ENCODE measurements at places on chromosomes 12 and 14. TPM values are rescaled to one million over a fixed set of nuclear protein-coding genes. Genes with fewer than 3 reads are reported as not detected.

DNA sequence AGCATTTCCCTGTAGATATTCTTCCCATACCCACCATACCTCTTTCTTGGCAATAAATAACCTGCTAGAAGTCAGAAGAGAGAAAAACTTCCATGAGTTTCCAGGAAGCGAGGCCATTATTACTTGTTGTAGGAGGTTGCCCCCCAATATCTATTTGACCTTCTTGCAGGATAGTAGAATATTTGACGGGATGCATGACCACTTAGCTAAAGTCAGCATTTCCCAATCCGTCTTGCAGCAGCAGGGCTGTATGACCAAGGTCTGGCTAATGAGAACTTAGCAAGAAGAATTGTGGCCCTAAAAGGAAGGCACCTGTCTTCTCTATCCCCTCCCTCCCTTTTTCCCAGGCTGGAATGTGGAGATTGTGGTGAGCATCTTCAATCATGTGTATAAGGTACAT is 51.5 kb downstream of the NINJ2 start:
- DNase-seq: no peak

- no peak for DNase-seq
Measured at GRCh38 chr14:76987956-76988520, 40.5 kb downstream of the IRF2BPL start.

DNA sequence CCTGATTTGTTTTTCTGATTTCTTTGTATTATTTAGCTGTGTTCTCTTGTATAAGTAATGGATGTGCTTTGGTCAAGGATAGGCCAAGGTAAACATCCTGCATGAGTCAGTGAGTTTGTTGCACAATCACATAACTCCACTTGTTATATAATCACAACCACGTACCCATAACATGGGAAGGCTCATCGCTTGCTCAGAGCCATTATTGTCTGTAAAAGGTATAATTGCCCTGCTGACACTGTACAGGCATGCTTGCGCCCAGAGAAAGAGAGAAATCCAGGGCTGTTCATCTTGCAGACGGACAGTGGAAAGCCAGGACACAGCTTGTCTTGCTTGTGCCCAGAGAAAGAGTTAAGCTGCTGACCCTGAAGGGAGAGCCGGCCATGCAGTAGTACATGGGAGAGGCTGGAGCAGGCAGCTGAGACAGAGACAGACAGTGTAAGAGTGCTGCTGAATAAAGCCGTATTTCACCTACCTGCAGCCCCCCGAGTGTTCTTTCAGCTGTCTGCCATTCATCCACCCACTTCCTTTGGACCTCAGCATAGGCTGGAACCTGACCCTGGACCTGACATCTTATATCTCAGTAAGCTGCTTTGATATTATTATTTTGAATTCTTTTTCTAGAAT is 174.7 kb upstream of the DAAM1 start:
- peak; percentile 80 for DNase-seq

GRCh38 chr12:12265571-12266388 is 1.1 kb downstream of the LRP6 start:
- peak; percentile 41 for DNase-seq

GRCh38 chr14:68651652-68652432 is 141.0 kb downstream of the ZFP36L1 start:
- DNase-seq: no peak

GRCh38 chr12:43444940-43445564 is 107.0 kb downstream of the ADAMTS20 start:
- peak; percentile 74 for DNase-seq

DNA sequence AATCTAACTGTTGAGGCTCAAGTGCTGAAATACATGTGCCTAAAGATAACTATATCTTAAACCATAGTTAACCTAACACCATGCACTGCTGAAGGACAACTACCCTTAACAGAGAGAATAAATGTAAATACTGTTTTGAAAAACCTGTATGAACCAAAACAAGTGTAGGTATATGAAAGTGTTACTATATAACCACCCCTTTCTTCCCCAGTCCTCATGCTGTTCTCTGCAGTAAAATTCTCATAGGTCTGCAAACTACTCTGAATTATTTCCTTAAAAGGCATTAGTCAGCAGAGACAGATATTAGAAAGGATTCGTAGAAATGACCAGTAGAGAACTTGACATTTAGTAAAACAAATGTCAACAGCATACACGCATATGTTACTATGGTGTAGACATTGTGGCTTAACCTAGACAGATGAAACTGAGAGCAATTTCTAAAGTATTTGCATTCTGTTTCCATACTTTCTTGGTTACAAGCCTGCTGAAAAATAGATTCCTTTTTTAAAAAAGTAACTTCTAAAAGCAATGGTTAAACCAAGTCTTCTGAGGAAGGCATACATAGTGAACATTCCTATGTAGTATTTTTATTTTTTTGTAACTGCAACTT is 13.9 kb downstream of the CSRP2 start:
- no peak for DNase-seq

DNA sequence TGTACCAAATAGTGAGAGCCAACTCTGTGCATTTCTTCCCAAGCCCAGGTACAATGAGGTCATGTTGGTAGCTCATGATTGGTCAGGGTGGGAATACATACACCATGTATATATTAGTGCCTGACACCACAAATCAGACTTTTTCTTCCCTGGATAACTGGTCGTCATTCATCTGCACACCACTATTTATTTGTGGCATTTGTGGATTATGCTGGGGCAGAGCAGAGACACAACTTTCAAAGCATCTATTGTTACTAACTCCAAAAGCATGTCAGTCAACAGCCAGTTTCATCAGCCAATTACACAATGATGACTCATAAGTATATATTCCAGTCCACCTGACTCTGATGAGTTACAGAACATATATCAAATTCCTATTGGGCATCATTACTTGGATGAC is 181.7 kb downstream of the ADAMTS20 start:
- DNase-seq: peak; percentile 81

GRCh38 chr14:38646391-38646790 is 390.5 kb upstream of the CLEC14A start:
- DNase-seq: peak; percentile 8

DNA sequence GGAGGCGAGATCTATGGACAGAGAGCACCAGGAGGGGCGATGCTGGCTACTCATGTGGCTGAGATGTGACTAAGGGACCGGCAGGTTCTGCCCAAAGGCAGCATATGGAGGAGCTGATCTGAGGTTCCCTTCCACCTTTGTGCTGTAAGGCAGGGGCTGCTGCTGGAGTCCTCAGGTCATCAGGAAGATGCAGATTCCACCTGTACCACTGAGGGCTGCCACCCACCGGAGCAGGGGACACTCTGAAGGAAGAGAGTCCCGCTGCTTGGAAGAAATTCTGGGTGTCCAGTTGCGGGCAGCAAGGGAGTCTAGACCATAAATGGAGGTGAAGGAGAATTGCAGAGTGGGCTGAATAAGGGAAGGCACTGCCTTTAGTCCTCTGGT is 55.3 kb downstream of the PLEKHG3 start:
- no peak for DNase-seq

DNA sequence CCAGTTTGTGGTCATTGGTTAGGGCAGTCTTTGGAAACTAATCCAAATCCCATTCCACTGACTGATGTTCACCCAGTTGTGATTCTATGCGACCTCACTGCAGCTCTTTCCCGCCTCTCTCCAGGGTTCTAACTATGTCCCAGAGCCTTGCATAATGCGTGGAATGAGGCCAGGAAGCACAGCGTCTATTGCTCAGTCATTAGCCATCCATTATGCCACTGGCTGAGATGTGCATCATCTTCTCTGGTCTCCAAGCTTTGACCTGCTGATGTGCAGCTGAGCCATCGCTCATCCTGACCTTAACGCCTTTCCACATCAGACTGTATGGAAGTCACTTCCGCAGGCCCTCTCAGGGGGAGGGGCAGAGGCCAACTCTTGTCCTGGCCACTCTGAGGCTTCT is 115.4 kb upstream of the VRK1 start:
- DNase-seq: peak; percentile 49

DNA sequence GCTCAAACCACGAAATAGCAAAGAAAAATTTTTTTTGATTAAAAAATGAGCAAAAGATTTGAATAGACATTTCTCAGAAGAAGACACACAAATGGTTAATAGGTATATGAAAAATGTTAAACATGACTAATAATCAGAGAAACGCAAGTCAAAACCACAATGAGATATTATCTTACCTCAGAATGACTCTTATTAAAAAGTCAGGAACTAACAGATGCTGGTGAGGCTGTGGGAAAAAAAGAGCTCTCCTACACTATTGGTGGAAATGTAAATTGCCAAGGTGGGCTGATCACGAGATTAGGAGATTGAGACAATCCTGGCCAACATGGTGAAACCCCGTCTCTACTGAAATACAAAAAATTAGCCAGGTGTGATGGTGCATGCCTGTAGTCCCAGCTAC is 315.5 kb upstream of the FLRT2 start:
- peak; percentile 48 for DNase-seq

DNA sequence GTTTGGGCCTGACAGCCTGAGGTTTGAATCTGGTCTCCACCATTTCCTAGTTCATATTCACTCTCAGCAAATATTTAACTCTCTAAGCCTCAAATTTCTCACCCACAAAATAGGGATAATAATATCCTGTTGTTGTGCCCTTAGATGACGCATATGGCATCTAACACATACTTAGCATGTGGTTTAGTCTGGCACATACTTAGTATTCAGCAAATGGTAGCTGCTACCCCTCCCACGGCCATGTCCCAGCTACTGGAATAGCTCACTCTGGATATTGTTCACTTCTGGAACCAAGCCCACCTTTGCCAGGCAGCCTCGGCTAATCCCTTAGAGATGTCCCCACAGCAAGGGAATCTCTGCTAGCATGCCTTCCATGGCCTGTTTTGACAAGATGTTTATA is 53.3 kb downstream of the BICD1 start:
- DNase-seq: no peak

GRCh38 chr12:106255952-106256351 is 8.1 kb upstream of the CKAP4 start:
- DNase-seq: no peak

GRCh38 chr12:43795716-43796280 is 10.3 kb downstream of the TWF1 start:
- no peak for DNase-seq

- no peak for DNase-seq
Measured at GRCh38 chr12:125184213-125184967, 119.2 kb downstream of the AACS start.

The LALBA gene
- total RNA-seq: not detected

The RD3L gene
- not detected for total RNA-seq

The SLCO1B1 gene
- not detected for total RNA-seq

The DPY19L2 gene
- not detected for total RNA-seq

The C12orf76 gene
- 13.4 TPM for total RNA-seq

The ATF1 gene
- total RNA-seq: 73.1 TPM

The NGB gene
- total RNA-seq: not detected

The LRP1-AS gene
- total RNA-seq: not detected

The PNMA1 gene
- 43.3 TPM for total RNA-seq

The ZBTB42 gene
- 1.0 TPM for total RNA-seq

The GMFB gene
- 53.3 TPM for total RNA-seq

The RAP1B gene
- total RNA-seq: 232 TPM

The HIP1R gene
- 44.6 TPM for total RNA-seq

The CISTR gene
- not detected for total RNA-seq
